Esophagus squamous epithelium (tissue), 5 donors: ENCODE measurements at places on chromosomes 12 and 14. TPM values are rescaled to one million over a fixed set of nuclear protein-coding genes. Genes with fewer than 3 reads are reported as not detected.
A peak's percentile ranks its signal among the peaks of the same experiment; 100 is the strongest.

GRCh38 chr14:102081231-102082080, 5.4 kb downstream of the HSP90AA1 start:
- H3K27ac ChIP-seq: no peak overlapping the region
- H3K36me3 ChIP-seq: peaks cover 87% of the 10 kb centered on the region
- no peak for DNase-seq
- H3K4me1 ChIP-seq: peaks cover 48% of the 10 kb centered on the region
- H3K27me3 ChIP-seq: no peaks in the 10 kb centered on the region

TFCP2 gene
- total RNA-seq: 12.0 TPM

SLC8A3 gene
- total RNA-seq: 1.7 TPM

GRCh38 chr12:79415321-79415720, 275.4 kb downstream of the PAWR start:
- DNase-seq: no peak
- H3K36me3 ChIP-seq: no peaks in the 10 kb centered on the region
- H3K27ac ChIP-seq: no peak overlapping the region
- H3K27me3 ChIP-seq: no peaks in the 10 kb centered on the region
- H3K4me1 ChIP-seq: peaks cover 3% of the 10 kb centered on the region

DNA sequence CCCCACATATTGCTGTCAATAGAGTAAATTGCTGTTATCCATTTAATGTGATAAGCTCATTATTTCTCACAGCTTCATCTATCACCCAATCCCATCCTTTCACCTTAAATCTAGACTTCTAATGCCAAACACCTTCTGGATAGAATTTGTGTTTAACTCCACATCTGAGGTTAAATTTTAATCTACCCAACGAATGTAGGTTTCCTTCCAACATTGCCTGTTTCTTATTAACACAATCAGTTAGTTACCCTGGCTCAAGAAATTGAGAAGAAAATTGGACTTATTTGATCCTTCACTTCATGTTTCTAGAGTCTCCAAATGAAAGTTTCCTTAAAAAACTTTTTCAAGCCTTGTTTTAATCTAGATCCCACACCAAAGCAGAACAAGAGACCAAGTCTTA, 67.3 kb downstream of the PTPRO start:
- no peaks in the 10 kb centered on the region for H3K36me3 ChIP-seq
- H3K27me3 ChIP-seq: no peaks in the 10 kb centered on the region
- H3K4me1 ChIP-seq: no peaks in the 10 kb centered on the region
- H3K4me3 ChIP-seq: no peak overlapping the region

DNA sequence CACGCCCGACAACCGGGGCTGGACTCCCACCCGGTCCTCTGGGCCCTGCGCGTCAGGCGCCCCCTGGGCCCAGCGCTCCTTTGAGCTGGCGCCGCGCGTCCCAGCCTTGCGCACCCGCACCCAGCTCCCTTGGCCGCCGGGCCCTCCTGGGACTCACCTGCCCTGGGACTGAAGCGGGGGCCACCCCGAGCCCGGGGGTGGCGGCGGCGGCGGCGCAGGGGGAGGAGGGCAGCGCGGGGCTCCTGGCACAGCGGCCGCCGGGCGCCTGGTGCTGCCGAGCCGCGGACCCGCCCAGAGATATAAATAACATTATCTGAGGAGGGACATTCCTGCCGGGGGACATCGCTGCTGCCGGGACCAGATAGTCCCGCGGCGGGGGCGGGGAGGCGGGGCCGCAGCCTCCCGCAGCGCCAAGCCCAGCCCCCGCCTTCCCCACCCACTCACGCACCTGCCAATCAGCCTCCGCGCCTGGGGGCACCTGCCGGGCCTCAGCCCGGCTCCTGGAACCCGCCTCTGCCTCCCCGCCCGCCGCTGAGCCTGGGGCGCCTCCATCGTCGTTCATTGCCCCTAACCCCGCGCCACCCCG, at the start of gene SPTB:
SPTB (minus strand) TSS at position 273 of the 586 bp plus-strand sequence. CDS start 56,813 bp downstream, outside the sequence.
- peak within 1 kb of the TSS; percentile 76 for H3K4me3 ChIP-seq
- peak within 1 kb of the TSS; percentile 40 for H3K27ac ChIP-seq
- H3K36me3 ChIP-seq: no peaks in the 10 kb centered on the region
- peaks cover 15% of the 10 kb centered on the region for H3K4me1 ChIP-seq

LRRC9 gene
- not detected for total RNA-seq
